ENCODE measurements at places on chromosomes 1 and 21.

DNA sequence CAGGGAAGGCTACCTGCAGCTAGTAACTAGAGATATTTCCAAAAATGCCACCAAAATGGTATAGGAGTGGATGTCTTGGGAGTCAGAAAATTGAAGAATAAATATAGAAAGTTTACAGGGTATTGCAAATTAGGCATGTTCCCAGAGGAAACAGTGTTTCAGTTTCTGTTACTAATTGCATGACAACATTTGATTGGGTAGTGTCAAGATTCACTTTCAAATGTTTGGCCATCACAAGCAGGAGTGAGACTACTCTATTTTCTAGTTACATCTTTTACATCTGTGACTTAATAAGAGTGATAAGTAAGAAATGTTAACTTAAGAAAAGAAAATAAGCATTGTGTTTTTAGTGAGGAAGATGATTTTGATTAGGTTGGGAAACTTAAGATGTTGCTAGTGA is 30.2 kb downstream of the AMY1C start:
- no peak for DNase-seq

DNA sequence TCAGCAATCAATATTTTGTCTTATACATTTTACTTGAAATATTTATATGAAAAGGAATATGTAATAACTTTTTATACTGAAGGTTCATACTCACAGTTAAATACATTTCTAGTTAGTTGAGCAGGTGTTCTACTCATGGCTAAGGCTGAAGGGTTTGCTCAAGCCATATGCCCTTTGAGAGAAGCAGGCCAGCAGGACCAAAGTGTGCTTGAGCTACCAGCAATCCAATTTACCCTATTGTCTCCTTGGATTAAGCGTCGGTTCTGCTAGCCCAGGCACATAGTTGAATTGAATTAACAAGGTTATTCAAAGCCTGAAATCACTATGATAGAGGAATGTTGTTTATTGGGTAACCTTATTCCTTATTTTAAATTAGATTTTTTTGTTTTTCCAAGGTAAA is 151.5 kb upstream of the BACE2 start:
- DNase-seq = no peak

- no peak for DNase-seq
Observed at GRCh38 chr1:201319631-201320030, 36.3 kb downstream of the PKP1 start.

DNA sequence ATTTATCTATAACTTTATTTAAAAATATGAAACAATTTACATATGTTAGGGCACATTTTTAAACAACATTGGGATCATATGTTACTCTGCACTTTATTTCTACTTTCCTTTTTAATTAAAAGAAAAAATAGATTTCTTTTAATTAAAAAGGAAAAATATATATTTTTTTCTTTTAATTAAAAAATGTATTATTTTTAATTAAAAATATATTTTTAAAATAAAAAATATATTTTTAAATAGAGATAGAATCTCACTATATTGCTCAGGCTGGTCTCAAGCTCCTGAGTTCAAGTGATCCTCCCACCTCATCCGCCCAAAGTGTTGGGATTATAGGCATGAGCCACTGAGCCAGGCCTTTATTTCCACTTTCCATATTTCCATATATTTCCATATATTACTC is 36.7 kb downstream of the WARS2 start:
- no peak for DNase-seq

DNA sequence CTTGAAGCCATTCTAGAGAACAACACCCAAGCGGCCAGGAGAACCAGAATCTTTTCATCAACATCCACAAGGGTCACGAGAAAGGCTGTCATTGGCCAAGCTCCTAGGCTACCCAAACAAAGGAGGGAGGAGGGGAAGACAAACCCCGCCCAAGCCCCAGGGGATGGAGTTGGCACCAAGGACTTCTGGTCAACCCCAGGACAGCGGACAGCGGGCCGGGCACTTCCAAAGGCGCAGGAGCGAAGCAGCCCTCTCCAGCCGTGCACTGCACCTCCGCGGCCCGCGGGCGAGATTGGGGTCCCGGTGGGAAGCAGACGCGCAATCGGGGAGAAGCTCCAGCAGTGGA is at the start of gene CLIC6:
Gene CLIC6 (plus strand): TSS at position 192 of the 346 bp plus-strand sequence. CDS start 395 bp downstream, outside the sequence.
- no peak for DNase-seq
